ENCODE measurements at places on chromosomes 2 and 18. TPM values are rescaled to one million over a fixed set of nuclear protein-coding genes. Genes with fewer than 3 reads are reported as not detected.

The REG3G gene
- total RNA-seq = not detected

The TCF23 gene
- total RNA-seq = not detected

The PTH2R gene
- not detected for total RNA-seq

The METTL21A gene
- 23.4 TPM for total RNA-seq

The PPP1R1C gene
- total RNA-seq = not detected

The TEX44 gene
- total RNA-seq = not detected

The SNTG2 gene
- 0.31 TPM for total RNA-seq

The NPHP1 gene
- total RNA-seq = 0.36 TPM

The THSD7B gene
- not detected for total RNA-seq

The HJURP gene
- 35.6 TPM for total RNA-seq

The GBX2 gene
- not detected for total RNA-seq

The PLEK gene
- 209 TPM for total RNA-seq

The SCN3A gene
- not detected for total RNA-seq

The DCDC2C gene
- not detected for total RNA-seq

The AAMP gene
- 75.6 TPM for total RNA-seq

The GMPPA gene
- total RNA-seq = 55.5 TPM

The CHN1 gene
- 4.1 TPM for total RNA-seq

Measured in natural killer cell treated with Interleukin-12 subunit alpha and Interleukin-12 subunit beta and Interleukin-15 and Interleukin-18, amount 100 ng/mL, for 72 hours (primary cell).